Keratinocyte (primary cell): ENCODE measurements at places on chromosomes 1 and 21.
A peak's percentile ranks its signal among the peaks of the same experiment; 100 is the strongest.

DNA sequence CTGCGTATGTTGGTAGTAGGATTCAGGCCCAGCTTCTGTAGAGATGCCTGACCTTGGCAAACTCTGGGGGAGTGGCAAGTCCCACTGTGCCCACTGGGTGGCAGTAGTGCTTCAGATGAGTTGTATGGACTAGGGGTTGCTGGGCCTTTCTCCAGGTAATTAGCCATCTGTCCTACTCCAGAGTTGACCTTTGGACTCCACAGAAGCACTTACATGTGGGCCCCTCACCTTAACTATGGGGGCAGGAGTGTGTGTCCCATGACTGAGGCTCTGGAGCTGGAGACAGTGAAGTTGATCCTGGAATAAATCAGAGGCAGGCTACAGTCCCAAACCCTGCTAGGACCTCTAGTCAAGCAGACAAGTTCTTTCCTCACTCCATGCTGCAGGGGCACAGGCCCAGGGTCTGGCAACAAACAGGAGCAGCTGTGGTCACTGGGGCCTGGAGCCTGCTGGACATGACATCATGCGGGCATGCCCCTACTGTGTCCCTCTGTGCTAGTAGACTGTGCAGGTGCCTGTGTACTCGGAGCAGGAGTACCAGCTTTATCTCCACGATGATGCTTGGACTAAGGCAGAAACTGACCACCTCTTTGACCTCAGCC is 4.6 kb downstream of the DMAP1 start:
- H3K4me1 ChIP-seq: peaks cover 6% of the 10 kb centered on the region
- peaks cover 24% of the 10 kb centered on the region for H3K36me3 ChIP-seq
- DNase-seq: peak; percentile 25
- no peaks in the 10 kb centered on the region for H3K27me3 ChIP-seq

GRCh38 chr1:156897078-156897825 is 3.7 kb downstream of the PEAR1 start:
- H3K4me1 ChIP-seq: peaks cover 33% of the 10 kb centered on the region
- peak overlapping the region; percentile 54 for H3K4me3 ChIP-seq
- no peaks in the 10 kb centered on the region for H3K36me3 ChIP-seq
- no peaks in the 10 kb centered on the region for H3K27me3 ChIP-seq

DNA sequence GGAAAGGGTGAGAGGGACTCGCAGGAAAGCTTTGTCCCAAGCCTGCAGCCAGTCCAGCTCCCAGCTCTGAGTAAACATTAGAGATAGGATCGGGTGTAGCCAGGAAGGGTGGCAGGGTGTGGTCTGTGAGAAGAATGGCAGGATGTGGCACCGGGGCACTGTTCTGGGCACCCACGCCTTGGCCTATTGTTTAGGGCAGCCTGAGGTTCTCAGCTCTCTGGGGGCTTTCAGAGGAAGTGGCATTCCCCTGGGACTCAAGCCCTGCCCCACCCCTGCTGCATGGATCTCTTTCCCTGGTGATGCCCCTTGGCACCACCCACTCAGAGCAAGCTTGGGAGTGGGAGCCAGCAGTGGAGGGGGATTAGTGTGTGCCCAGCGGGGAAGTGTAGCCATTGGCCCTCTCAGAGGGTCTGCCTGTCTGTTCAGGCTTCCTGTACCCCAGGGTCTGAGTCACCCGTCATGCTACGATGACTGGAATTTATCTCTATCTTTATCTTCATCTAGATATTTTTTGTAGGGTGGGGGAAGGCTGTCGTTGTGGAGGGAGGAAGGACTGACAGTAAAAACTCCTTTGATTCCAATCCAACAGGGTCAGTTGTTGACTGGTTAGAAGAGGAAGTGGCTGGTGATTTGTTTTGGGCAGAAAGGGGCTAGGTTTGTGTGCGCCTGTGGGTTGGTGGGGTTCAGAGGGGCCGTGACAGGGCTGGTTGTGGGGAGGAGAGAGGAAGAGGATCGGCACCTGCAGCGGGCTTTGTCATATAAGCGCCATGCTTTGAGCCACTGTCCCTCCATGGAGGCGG is 31.6 kb downstream of the SOX13 start:
- H3K36me3 ChIP-seq: no peaks in the 10 kb centered on the region
- H3K27me3 ChIP-seq: no peaks in the 10 kb centered on the region
- DNase-seq: peak; percentile 55
- H3K27ac ChIP-seq: peak overlapping the region; percentile 29
- no peak overlapping the region for H3K4me3 ChIP-seq

DNA sequence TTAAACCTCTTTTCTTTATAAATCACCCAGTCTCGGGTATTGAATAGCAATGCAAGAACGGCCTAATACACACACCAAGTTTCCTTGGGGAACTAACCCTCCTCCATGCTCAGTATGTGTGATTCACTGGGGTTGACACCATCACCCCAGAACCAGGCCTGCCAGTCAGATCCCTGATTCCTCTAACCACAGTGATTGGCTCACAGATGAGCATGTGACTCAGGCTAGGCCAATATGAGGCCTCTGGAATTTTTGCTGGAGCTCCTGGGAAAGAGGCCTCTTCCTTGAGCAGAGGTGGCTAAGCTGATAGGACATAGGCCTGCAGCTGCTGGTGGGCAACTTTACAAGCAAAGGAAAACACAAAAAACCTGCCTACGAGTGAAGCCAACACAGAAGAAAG is 74.7 kb upstream of the ZBTB40 start:
- H3K27me3 ChIP-seq: no peaks in the 10 kb centered on the region
- no peak for DNase-seq
- peaks cover 8% of the 10 kb centered on the region for H3K4me1 ChIP-seq

DNA sequence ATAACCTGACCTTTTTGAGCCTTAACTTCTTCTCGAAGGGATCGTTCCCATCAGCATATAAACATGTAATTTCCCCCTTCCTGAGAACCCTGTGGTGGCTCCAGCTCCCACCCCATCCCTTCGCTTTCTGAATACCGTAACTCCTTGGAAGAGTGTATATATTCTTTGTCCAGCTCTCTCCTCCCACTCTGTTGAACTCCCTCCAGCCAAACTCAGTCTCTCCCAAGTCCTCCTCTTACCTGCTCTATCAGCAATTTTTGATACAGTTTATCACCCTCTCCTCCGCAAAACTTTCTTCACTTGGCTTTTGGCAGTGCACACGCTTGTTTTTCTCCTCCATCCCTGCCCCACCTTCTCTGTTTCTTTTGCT is 109.9 kb upstream of the SLC25A33 start:
- H3K4me1 ChIP-seq: peaks cover 13% of the 10 kb centered on the region
- peak overlapping the region; percentile 91 for H3K27ac ChIP-seq
- H3K4me3 ChIP-seq: peak overlapping the region; percentile 41
- no peak for DNase-seq

- H3K27me3 ChIP-seq: no peaks in the 10 kb centered on the region
- no peak overlapping the region for H3K4me3 ChIP-seq
- no peak for DNase-seq
- H3K4me1 ChIP-seq: no peaks in the 10 kb centered on the region
Observed at GRCh38 chr1:114224196-114224907, 70.7 kb upstream of the SYT6 start.

DNA sequence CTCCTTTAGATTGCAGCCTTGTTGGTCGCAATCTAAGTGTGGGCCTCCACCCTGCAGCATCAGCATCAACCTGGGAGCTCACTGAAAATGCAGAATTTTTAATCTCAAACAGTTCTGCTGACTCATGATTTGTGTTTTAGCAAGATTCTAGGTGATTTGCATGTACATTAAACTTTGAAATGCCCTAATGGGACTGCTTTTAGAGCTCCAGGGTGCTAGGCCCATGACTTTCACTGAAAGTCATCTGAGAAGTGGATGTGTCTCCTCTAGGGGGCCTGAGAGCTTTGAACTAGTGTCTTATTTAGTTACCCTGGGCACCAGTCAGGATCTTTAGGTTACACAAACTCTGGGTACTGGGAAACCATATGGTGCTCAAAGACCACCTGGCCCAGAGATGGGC is 9.0 kb downstream of the TRIM67 start:
- DNase-seq: no peak
- peaks cover 5% of the 10 kb centered on the region for H3K27me3 ChIP-seq
- H3K4me1 ChIP-seq: peaks cover 15% of the 10 kb centered on the region
- H3K27ac ChIP-seq: no peak overlapping the region

- no peak for DNase-seq
- no peak overlapping the region for H3K27ac ChIP-seq
- peaks cover 12% of the 10 kb centered on the region for H3K36me3 ChIP-seq
- no peaks in the 10 kb centered on the region for H3K27me3 ChIP-seq
- peaks cover 8% of the 10 kb centered on the region for H3K4me1 ChIP-seq
Observed at GRCh38 chr1:114702737-114703136, 7.4 kb upstream of the AMPD1 start.

DNA sequence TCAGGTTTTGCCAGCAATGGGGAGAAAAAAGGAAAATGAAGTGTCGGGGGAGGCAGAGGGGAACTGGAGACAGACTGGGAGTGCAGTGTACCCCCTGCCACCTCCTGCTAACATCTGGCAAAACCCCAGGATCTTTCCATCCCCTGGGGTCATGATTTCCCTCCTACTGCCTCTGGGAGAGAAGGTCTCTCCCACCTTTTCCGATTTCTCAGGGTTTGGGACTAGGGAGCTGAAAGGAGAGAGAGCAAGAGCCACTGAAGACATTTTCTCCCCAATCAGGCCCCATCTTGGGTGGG is 5.1 kb downstream of the FHL3 start:
- no peaks in the 10 kb centered on the region for H3K27me3 ChIP-seq
- H3K4me1 ChIP-seq: peaks cover 53% of the 10 kb centered on the region
- H3K36me3 ChIP-seq: peaks cover 14% of the 10 kb centered on the region

DNA sequence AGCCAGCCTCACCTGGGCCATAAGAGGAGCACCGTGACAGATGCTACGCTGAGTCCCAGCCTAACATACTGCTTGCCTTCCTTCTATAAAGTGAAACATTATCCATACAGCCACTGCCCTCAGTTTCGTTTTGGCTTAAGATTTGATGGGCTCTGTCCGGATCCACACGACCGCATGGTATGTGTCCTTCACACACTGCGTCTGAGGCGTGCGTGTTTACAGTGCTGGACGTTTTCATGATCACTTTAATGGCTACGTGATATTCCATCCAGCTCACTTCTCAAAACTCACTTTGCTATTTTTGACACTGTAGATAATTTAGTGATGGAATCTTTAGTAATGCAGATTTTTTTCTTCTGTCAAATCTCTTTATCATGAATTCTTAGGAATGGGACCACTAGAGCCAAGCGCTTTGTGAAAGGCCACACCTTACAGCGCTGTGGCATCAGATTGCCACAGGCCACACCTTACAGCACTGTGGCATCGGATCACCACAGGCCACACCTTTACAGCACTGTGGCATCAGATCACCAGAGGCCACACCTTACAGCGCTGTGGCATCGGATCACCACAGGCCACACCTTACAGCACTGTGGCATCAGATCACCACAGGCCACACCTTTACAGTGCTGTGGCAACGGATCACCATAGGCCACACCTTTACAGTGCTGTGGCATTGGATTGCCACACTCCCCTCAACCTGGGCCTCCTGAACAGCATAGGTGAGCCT is 47.1 kb downstream of the PRDM15 start:
- H3K4me1 ChIP-seq: no peaks in the 10 kb centered on the region
- peak; percentile 1 for DNase-seq
- no peak overlapping the region for H3K4me3 ChIP-seq
- no peaks in the 10 kb centered on the region for H3K27me3 ChIP-seq

GRCh38 chr1:30909365-30910068 is 959 bp upstream of the SDC3 start:
- H3K4me3 ChIP-seq: peak overlapping the region; percentile 39
- DNase-seq: no peak
- no peaks in the 10 kb centered on the region for H3K36me3 ChIP-seq
- no peak overlapping the region for H3K27ac ChIP-seq
- peaks cover 28% of the 10 kb centered on the region for H3K4me1 ChIP-seq

- DNase-seq: no peak
- H3K4me1 ChIP-seq: peaks cover 14% of the 10 kb centered on the region
- no peaks in the 10 kb centered on the region for H3K27me3 ChIP-seq
- peak overlapping the region; percentile 39 for H3K4me3 ChIP-seq
Observed at GRCh38 chr1:183589384-183589783, 875 bp downstream of the NCF2 start.

GRCh38 chr1:197771386-197771785 is 3.9 kb downstream of the DENND1B start:
- H3K4me3 ChIP-seq: no peak overlapping the region
- H3K27me3 ChIP-seq: no peaks in the 10 kb centered on the region
- peaks cover 19% of the 10 kb centered on the region for H3K4me1 ChIP-seq
- H3K27ac ChIP-seq: no peak overlapping the region

DNA sequence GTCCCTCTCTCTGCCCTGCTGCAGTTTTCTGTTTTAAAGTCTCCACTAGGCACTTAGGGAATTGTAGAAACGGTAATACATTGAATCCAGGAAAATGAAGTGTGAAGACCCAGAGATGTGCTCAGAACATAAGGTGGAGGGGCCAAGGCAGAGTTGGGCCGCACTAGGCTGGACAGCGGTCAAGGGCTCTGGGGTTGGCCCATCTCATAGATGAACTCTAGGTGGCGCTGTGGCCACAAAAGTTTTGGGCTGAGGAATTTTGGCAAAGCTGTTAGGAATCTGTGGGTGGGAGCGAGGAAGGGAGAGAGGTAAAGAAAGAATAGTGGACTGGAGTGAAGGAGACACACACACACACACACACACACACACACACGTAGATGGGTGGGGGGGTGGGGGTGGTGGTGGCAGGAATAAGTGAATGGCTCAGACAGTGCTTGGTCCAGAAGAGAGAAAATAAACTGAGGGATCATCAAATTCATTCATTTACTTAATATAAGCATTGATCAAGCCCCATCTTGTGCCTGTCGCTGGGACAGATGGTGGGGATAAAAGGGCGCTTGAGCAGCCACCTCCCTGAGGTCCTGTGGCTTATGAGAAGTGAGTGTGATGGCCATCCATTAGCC is 258.5 kb downstream of the TRABD2B start:
- H3K36me3 ChIP-seq: no peaks in the 10 kb centered on the region

DNA sequence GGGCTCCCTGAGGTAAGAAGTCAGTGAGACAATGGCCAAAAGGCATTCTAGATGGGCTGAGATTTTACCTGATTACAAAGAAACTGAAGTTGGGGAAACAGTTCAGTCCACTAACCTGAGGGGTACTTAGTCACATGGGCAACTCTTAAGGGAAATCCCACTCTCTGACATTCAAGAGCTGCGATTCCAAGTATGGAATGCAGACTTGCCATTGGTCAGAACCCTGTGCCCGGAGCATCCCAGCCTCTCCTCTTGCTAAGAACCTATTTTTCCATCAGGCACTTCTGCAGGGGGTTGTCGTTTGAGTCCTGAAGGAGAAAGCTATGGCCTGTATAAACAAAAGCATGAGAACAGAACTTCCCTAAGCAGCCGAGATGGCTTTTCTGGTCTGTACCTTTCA is 434.9 kb upstream of the DAB1 start:
- H3K36me3 ChIP-seq: no peaks in the 10 kb centered on the region
- H3K27me3 ChIP-seq: no peaks in the 10 kb centered on the region
- H3K27ac ChIP-seq: no peak overlapping the region
- H3K4me3 ChIP-seq: no peak overlapping the region
- no peak for DNase-seq

DNA sequence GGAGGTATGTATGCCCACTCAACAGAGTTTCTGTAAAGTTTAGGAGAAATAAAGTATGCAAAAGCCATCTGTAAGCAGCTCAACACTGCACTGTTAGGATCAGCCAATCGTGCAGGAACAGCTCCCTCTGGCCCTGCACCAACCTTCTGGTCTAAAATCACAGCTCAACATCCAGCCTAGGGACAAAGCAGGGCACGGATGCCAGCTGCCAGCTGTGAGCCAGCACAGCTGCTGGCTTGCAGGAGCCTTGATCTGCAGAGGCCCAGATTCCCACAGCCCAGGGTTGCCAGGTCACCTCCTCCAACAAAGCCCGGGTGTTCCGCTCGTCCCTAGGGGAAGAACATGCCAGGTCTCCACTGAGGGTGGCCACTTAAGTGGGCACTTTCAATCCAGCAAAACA is 8.6 kb downstream of the ACOT7 start:
- peaks cover 24% of the 10 kb centered on the region for H3K4me1 ChIP-seq
- H3K27ac ChIP-seq: peak overlapping the region; percentile 93
- no peaks in the 10 kb centered on the region for H3K36me3 ChIP-seq
- no peak for DNase-seq
- H3K4me3 ChIP-seq: peak overlapping the region; percentile 57
